ENCODE measurements at places on chromosomes 5 and 9. TPM values are rescaled to one million over a fixed set of nuclear protein-coding genes. Genes with fewer than 3 reads are reported as not detected.

The TAF11L5 gene
- not detected for total RNA-seq

The PLPP7 gene
- total RNA-seq = 11.8 TPM

The ADRA1B gene
- total RNA-seq = 0.74 TPM

The SMIM27 gene
- total RNA-seq = not detected

The EGR1 gene
- total RNA-seq = 119 TPM

The NUDT12 gene
- total RNA-seq = 5.9 TPM

The LCNL1 gene
- 2.0 TPM for total RNA-seq

The MZB1 gene
- not detected for total RNA-seq

The MRPL36 gene
- 50.1 TPM for total RNA-seq

The C9orf43 gene
- total RNA-seq = not detected

The ARID3C gene
- total RNA-seq = not detected

DNA sequence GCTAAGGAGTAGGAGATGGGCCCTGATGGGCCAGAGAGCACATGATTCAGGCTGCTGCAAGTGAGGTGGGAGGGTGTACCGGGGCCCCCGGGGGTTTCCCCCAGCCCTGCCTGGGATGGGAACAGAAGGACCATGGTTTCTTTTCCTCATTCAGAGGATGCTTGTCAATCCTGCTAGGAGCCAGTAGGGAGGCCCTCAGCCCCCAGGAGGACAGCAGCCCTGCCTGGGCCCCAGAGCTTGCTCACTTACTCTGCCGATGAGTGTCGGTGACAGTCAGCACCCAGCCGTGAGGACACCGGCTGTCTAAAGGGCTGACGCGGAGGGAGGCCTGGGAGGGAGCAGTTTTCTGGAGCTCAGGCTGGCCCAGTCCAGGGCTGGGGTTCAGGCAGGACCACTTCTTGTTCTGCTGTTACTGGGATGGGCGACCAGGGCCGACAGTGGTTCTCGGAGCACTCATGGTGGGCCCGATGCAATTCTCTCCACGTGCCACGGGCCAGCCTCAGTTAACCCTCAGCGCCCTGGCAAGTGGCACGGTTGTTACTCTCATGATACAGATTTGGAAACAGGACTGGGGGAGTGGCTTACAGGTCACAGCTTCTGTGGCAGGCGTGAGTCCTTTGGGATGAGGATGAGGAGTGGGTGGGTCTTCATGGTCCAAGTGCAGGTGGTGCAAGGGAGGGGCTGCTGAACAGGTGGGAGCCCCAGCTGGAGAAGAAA lies 1.8 kb downstream of the ARRDC1 start:
- peak; percentile 79 for DNase-seq

DNA sequence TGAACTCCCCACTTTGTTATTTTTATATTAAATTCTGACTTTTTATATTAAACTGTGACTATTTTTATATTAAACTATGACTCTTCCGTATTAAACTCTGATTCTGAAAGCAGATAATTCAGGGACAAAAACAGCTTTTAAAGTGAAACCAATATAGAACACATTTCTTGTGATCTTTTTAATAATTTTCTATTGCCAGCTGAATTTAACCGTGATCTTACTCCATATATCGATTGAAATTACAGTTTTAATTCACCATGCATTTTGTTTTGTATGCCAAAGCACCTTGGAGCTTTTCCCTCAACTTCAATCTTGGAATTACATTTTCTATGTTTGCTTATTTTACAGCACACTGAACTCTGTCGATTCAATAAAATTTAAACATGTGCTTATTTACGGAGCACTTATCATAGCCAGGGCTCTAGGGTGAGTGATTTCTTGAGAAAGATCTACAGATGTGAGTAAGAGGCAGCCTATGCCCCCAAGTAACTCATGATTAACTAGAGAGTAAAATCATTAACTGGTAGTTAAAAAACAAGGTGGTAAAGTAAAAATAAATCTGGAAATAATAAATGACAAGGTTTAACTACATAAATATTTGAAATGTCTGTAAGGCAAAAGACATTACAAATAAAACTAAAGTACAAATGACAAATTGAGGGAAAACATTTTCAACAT lies 72.9 kb upstream of the ALDH1B1 start:
- no peak for DNase-seq

DNA sequence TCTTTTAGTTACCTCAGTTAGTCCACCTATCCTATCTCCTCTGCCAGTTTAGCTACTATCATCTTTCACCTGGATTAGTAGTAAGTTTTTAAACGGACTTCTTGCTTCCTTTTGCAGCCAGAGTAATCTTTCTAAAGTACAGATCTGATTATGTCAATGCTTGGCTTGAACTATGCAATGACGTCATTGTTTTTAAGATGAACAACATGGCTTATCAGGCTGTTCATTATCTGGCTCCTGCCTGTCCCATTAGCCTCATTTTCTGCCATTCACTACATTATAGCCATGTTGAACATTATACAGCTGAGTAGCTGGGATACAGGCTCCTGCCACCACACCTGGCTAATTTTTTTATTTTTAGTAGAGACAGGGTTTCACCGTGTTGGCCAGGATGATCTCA lies 98.7 kb downstream of the RANBP17 start:
- DNase-seq = no peak

GRCh38 chr5:123367739-123368138 lies 55.5 kb downstream of the CEP120 start:
- DNase-seq = no peak

GRCh38 chr9:114696814-114697544 lies 15.0 kb upstream of the TEX48 start:
- DNase-seq = no peak

- no peak for DNase-seq
These were observed 196.3 kb downstream of the PAX5 start for GRCh38 chr9:36837431-36838405.

GRCh38 chr5:137352095-137352494 lies 147.0 kb downstream of the SPOCK1 start:
- no peak for DNase-seq

GRCh38 chr5:111159845-111160244 lies 64.3 kb upstream of the CAMK4 start:
- no peak for DNase-seq

- DNase-seq = no peak
These were observed 443.8 kb downstream of the ZSWIM6 start for GRCh38 chr5:61775901-61776300.

DNA sequence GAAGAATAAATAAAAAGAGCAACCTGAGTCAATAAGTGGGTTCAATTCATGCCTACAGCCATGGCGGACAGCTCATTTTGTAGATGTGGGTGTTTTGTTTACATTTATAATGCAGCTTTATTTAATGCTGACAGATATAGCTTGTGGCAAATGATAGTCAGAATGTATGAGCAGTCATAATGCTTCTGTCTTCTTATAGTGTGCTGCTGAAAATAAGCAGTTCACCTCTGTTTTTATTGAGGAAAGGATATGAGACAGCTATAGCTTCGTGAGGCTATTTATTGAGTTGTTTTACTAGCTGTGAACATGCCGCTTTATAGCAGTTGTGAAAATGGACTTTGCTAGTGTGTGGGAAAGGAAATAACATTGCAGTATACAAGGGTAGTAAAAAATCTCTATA lies 147.4 kb downstream of the PBX3 start:
- no peak for DNase-seq

- no peak for DNase-seq
These were observed 63.6 kb upstream of the IL17B start for GRCh38 chr5:149442563-149443182.

DNA sequence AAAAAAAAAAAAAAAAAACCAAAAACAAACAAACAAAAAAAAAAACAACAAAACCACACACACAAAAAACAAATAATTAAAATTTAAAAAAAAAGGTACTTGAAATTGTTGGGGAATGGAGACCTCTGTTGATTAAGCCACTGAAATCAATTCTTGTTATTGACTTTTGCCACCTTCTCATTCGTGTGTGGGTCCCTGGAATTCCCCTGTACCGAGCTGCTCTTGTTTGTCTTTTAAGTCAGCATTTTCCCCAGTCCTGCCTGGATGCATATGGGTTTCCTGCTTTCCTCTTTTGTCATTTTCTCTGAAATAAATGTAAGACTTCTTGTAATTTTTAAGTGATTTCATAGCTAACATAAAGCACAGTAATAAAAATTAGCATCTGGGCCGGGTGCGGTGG lies 45.5 kb downstream of the GPBP1 start:
- no peak for DNase-seq

DNA sequence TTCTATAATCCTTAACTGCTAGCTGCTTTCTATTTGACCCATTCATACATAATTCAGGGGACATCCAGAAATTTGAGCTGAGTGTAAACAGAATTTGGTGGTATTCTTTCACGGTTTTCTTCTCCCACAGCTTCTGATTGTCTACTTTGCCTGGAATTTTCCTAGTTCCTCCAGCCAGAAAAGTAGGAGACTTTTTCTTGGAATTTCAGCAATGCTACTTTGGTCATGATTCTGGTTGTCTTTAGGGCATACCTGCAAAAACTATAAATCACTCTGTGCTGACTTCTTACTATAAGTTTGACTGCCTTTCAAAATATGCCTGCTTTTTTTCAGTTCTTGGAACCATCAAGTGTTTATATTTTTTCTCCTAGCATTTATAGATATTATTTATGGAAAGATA lies 260.2 kb downstream of the TMEM38B start:
- no peak for DNase-seq

GRCh38 chr5:92514896-92515295 lies 1066.1 kb downstream of the NR2F1-AS1 start:
- DNase-seq = no peak

- no peak for DNase-seq
These were observed 1.9 kb upstream of the NDUFB6 start for GRCh38 chr9:32574858-32575257.

- DNase-seq = no peak
These were observed 63.8 kb upstream of the RARS1 start for GRCh38 chr5:168422431-168422830.

GRCh38 chr9:98877311-98877710 lies 66.4 kb upstream of the COL15A1 start:
- DNase-seq = no peak

- DNase-seq = no peak
These were observed 28.6 kb downstream of the PSIP1 start for GRCh38 chr9:15482146-15482545.

- no peak for DNase-seq
These were observed 30.1 kb upstream of the MINAR2 start for GRCh38 chr5:129717751-129718310.

- DNase-seq = no peak
These were observed 84.9 kb upstream of the MPDZ start for GRCh38 chr9:13364271-13365000.

DNA sequence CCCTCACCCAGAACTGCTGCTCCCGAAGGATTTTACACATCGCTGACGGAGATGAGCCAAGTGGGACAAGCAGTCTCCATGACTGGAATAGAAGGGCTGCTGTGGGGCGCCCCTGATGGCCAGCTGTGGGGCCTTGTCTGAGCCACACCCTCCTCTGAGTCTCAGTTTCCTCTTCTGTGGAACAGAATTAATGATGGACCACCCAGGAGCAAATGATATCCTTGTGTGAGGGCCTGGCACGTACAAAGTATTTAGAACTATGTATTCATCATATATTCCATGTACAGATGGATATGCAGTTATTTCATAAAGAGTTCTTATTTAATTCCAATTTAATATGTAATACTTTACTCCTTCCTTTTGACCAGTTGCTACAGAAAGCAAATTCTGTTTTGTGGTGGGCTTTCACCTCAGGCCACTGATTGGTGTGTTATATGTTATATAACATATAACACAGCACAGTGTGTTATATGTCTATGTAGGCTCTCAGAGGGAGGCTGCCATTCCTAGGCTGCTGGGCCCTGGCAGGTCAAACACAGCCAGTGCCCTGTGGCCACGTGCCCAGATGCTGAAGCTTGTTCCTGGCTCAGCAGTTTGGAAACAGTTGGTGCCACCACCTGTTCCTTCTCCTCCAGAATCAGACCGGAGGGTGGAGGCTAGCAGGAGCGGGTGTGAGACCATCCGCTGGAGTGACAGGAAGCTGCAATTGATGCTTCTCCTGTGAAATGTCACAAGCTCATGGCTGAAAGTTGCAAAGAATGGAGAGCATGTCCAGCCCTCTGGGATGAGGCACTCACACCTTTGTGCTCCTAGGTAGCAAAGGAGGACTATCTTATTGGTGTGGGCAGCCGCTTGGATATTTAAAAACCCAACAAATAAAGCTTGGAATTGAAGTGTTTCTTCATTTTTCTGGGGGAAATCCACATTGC lies 4.4 kb upstream of the FGD3 start:
- DNase-seq = no peak

- no peak for DNase-seq
These were observed 10.3 kb downstream of the FST start for GRCh38 chr5:53490747-53491146.

DNA sequence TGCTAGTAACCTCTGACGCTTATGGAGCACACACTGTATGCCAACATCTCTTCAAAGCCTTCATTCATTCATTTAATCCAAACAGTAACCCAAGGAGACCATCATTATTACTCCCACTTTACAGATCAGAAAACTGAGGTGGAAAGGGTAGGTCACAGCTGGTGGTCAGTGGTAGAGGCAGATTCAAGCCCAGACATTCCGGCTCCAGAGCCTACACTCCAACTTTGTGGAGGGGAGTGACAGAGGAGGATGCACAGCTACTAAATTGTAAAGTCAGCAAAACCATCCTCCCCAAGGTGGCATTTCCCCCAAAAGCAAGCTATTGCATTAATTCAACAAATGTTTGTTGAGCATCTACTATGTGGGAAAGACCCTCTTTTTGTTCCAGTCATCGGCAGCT lies 110.5 kb upstream of the CPEB4 start:
- no peak for DNase-seq

- DNase-seq = no peak
These were observed 51.2 kb upstream of the PALM2AKAP2 start for GRCh38 chr9:109728686-109729300.

DNA sequence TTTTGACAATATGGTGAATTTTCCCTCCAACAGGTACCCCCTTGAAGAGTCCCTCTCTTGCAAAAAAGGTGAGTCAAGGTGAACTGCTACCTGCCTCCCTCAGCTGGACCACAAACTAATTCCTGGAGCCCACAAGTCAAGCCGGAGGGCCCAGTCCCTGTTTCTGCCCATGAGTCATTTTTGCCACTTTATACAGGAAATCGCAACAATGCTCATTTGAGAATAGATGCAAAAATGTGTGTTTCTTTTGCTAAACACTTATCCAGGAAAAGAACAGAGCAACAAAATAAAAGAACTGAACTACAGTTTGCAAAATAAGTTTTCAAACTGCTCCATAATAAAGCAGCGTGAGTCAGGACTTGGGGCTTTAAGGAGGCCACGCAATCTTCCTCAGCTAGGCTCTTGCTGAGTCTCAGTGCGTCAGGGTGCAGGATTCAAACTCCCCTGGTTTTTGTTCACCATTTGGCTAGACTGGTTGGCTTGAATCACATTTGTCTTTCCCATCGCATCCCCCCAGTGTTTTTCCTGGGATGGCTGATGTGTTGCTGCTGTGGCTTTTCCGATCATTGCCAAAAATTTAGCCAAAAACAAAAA lies 102.7 kb downstream of the GOLPH3 start:
- no peak for DNase-seq

DNA sequence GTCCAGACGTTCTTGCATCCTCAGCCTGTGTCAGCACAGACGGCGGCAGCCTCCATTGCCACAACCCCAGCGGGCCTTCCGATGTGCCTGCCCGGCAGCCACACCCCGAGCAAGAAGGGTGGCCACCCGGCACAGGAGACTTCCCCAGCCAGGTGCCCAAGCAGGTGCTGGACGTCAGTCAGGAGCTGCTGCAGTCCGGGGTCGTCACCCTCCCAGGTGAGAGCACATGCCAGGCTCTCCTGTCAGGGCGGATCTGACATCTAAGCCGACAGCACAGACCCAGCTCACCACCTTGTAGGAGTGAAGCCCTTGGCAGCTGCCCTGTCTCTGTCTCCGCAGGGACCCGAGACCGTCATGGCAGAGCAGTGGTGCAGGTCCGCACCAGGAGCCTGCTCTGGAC lies 48.3 kb upstream of the LRRC14B start:
- DNase-seq = no peak

- no peak for DNase-seq
These were observed 307.9 kb downstream of the FBXL7 start for GRCh38 chr5:15807871-15808270.

Data from vagina (tissue), 2 donors.